ENCODE measurements at places on chromosomes 3 and 15.
A peak's percentile ranks its signal among the peaks of the same experiment; 100 is the strongest.

DNA sequence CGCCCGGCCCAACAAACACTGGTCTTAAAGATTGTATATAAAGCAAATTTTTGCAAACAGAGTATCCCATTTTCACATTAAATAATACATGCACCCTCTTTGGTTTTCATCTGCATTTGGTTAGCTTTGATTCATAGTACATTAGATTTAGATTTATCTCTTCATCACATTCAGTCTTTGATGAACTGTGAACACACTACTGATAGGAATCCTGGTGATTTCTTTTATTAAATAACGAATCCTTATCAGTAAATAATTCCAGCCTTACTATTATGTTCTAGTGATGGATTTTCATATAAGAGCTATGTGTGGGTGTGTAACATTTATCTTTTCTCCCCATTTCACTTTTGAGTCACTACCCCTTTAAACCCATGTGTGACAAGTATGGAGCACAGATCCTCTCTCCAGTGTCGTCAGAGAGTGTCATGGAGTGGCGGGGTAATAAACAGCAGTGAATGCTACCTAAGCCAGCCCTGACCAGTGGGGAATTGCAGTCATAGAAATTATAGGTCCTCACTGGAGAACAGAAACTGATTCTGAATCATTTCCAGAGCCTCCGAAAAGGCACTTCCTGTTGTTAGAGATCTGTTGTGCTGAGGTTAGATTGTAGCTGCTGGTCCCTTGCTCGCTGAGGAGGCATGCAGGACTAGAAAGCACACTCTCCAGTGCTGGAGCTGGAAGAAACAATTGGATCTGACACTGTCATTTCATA lies 22.0 kb downstream of the SLC7A14 start:
- DNase-seq, result no peak

DNA sequence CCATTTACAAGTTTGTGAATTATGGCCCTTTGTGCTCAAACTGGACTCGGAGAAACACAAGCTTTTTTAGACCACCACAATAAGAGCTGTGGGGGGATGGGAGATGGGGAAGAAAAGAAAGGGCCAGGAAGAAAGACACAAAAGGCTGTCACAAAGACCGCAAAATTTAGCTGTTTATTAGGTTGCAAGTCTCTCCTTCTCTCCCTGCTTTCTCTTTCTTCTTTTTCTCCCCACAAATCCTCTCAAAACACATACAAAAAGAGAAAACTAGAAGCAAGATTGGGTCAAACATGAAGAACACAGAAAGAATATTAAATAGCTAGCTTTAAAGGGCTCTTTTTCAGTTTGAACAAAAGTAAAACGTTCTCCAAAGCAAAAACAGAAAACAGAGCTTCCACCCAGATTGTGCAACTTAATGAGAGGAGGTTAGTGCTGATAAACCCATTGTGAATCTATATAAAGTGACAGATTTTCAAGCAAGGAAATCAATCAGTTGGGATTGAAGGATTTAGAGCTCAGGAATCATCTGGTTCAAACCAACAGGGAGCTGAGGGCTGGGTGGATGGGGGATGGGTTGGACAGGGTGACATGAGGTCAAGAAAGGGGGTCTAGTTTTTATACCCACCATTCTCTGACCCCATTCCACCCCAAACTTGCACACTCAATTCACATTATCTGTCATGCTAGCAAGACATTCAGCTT lies 87.3 kb downstream of the DHX30 start:
- DNase-seq, result no peak

DNA sequence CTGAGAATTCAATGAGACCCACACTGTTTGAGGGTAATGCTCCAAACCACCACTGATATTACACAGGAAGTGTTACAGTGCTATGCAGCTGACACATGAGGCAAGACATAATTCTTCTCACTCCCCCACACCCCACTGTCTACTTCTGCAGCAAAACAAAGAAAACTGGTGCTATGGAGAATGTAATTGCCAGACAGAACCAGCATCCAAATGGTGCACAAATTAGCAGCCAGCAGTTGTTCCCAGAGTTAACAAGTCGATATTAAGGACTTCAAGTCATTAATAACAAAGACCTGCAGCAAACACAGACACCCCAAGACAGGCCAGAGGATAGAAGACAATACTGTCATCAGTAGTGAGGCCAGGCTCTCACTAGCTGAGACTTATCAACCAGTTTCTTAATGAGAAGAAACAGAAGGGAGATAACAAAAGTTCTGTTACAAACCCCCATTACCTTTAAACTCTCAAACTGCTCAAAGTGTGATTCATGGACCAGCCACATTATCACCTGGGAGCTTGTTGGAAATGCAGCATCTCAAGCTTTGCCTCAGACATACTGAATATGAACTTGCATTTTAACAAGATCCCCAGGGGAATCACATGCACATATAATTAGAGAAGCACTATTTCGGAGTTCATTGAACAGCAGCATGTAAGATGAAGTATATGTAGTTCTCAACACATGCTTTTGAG lies 58.7 kb upstream of the FNDC3B start:
- DNase-seq, result no peak

DNA sequence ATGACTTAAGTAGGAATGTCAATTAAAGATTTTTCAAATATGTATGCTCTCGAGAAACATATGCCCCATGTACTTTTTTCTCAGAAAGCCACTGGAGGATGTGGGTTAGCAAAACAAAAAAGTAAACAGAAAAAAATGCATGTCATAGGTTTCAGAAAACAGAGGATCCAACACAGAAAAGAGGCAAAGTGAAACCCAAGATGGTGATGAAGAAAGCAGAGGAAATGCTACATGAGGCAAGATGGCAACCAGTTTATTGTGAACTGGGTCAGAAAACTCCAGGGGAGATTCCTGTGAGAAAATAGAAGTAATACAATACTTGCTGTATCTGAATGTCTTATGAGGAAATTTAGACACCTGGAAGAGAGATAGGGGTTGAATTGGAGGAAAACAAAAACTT lies 30.8 kb upstream of the EOMES start:
- DNase-seq, result no peak

DNA sequence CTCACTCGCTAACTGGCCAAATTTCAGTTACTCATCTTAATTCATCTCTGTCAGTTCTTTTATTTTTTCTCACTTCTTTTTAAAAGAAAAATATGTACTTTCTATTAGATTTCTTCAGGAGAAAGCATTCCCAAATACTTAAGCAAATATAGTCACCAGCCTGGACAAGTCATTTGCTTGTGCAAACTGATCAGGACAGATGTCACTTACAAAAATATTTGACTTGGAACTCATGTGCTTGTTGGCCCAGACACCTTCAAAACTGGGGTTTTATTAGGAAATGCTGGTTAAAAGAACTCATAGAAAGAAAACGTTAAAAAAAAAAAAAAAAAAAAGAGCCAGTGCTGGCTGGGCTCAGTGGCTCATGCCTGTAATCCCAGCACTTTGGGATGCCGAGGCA lies 31.3 kb upstream of the FOXP1 start:
- no peak for DNase-seq

DNA sequence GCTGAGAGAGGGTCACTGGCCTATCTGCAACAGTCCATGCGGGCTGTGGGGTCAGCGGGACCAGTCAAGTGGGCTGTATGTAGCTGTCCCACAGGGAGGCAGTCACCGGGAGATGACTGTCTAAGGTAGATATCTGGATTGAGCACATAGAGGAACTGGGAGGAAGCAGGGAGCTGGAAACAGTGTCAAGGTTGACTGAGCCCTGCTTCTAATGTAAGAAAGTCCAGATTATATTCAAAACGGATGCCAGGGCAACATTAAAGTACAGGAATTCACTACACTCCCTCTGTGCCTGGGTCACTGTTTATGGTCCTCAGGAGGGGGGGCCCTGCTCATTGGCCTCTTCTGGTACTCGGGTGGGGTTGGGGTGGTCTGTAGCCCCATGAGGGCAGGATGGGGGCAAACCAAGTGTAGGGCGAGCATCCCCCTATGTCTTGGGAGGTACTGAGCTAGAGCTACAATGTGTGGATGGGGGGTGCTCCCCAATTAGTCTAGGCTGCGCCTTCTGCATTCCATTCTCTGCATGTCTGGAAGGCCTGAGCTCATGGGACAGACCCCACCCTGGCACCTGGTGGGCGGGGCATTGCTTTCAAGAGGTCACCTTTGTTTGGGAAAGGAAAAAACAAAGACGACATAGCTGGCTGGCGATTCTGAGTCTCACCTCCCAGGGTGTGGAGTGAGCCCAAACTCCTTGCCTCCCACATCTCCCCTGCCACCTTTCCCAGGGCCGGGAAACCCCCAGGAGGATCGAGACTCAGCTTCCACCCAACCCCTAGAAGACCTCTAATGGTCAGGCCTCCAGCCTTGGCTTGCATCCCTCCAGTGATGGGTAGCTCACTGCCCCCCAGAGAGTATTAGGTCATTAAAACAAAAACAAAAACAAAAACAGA lies 45.1 kb upstream of the C15orf39 start:
- DNase-seq, result no peak

DNA sequence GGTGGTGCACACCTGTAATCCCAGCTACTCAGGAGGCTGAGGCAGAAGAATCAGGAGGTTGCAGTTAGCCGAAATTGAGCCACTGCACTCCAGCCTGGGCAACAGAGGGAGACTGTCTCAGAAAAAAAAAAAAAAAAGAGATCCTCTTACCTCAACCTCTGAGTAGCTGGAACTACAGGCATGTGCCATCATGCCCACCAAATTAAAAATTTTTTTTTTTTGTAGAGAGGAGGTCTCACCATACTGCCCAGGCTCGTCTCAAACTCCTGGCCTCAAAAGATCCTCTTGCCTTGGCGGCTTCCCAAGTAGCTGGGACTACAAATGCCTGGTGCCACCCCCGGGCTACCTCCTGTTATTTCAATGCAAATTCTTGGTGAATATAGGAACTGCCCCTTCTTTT lies 1.5 kb downstream of the UMPS start:
- DNase-seq, result no peak

DNA sequence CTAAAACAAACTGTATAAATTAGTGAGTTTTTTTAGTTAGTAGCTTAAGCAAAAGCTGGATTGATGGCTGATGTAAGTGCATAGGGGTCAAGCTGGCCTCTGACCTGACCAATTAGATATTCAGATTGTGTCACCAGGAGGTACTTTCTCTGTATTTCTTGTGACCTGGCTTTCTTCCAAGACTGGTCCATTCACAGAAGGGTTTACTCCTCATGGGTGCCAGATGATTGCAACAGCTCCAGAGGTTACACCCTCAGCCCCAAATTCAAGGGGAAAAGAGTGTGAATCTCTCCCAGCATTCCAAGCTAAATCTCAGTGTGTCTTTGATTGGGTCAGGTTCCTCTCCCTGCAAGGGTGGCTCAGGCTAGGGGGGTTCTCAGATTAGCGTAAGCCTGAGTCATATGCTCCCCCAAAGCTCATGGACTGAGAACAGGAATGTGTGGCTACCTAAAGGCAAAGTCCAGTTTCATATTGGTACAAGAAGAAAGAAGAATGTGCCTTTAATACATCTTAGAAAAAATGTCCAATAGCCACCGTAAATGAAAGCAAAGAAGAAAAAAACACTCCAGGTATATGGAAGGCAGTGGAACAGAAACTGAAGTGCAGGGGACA lies 16.5 kb downstream of the PML start:
- DNase-seq, result no peak

- DNase-seq, result no peak
Measured at GRCh38 chr3:172087198-172087597, 47.8 kb downstream of the FNDC3B start.

- DNase-seq, result no peak
Measured at GRCh38 chr3:138691351-138691750, 82.8 kb downstream of the FAIM start.

DNA sequence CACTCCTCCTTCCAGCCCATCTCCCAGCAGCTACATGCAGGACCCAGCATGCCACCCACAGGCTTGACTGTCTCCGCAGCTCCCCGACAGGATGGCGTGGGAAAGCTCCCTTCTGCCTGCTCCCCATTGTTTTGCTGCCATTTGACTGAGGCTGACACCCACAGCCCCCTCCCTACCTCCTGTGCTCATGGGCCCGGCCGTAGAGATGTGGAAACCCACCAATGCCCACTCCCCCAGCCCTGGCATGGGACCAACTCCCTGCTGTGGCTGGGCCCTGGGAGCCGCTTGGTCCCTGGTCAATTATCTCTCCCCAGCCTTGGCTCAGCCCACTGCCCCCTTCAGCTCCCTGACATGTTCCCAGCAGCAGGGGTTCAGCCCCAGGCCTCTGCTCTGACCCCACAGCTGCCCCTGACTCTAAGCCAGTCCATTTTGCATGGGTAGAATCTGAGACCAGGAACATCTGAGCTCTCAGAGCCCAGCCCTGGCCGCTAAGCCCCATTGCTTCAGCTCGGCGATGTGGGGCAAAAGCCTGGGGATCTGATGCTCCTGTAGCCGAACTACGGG lies 8.2 kb downstream of the C3orf22 start:
- DNase-seq, result peak; percentile 44

GRCh38 chr3:160540551-160540950 lies 24.8 kb downstream of the KPNA4 start:
- DNase-seq, result no peak

DNA sequence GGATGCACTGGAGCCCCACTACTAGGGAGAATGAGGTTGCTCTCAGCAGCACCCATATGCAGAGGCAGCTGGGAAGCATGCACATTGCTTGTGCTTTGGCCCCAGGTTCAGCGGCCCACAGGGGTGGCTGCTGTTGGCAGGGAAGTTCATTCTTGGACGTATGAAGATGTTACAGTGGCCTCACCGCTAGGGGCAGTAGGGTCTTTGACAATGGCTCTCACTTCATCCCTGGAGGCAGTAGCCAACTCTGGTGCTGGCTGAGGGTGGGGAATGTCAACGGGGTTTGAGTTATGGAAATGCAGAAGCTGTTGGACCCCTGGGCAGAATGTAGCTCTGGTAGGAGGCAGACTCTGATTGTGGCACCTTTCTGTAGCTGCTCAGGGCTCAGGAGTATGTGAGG lies 279.9 kb downstream of the SCAPER start:
- DNase-seq, result no peak

DNA sequence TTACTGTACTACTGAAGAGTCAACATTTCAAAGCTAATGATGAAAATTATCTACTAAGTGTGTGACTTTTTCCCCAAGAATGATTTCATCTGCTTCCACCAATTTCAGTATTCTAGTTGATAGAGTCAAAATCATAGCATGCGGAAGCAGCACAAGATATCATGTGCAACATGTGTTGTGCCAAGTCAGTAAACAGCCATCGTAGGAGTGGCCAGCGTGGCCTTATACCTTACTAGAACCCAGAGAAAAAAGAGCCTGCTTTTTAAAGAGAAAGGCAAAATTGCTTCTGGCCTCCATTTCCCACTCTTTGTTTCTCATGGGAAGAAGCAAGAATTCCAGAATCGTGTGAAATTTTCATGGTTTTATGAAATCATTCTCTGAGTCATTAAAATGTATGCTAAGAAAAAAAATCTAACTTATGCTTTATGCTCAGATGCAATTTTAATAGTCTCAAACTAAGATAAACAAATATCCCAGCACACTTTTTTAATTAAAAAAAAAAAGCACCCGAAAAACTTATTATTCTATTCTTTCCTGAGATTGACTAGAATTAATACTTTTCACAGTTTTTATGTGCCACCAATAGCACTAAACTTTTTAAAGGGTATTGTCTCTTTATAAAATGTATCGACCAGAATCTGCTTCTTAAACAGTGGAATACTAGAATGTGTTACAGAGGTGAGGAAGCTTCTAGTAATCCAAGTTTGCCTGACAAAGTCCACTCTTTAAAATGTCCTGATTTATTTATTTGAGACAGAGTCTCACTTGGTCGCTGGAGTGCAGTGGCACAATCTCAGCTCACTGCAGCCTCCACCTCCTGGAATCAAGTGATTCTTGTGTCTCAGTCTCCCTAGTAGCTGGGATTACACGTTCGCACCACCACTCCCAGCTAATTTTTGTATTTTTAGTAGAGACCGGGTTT lies 87.3 kb downstream of the MBNL1 start:
- no peak for DNase-seq
